ENCODE measurements at places on chromosomes 2 and 18. TPM values are rescaled to one million over a fixed set of nuclear protein-coding genes. Genes with fewer than 3 reads are reported as not detected.

DNA sequence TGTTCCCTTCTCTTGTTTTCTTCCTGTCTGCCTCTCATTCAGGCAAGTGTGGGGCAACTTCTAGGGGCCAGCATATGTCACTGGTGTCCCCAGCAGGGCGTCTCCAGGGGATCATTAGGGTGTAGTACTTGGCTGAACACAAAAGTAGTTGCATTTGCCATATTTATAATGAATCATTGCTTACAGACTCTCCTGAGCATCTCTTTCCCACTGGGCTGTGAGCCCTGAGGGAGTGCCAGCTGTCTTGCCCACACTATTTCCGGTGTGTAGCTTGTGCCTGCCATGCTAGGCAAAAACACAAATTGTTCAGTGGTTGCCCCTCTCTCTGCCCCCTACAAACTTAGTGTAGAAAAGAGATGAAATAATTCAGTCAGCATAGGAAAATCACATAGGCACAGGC is 40.8 kb upstream of the SCLY start:
- peak; percentile 71 for DNase-seq

DNA sequence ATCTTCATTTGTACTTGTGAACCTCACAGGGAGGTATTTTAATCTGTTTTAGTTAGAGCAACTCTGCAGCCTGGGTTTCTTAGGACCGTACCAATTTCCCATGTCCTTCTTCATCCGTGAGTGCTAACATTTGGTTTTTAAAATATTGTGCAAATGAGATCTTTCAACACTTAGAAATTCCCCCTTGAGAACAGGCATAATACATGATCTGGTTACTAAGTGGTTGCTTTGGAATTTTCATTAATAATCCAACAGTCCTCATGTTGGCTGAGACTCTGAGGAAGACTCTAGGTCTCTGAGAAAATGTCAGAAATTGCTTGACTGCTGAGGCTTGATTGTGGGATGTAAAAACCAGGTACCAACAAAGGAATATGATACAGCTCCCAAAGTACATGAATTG is 125.6 kb upstream of the CDCA7 start:
- DNase-seq: no peak

DNA sequence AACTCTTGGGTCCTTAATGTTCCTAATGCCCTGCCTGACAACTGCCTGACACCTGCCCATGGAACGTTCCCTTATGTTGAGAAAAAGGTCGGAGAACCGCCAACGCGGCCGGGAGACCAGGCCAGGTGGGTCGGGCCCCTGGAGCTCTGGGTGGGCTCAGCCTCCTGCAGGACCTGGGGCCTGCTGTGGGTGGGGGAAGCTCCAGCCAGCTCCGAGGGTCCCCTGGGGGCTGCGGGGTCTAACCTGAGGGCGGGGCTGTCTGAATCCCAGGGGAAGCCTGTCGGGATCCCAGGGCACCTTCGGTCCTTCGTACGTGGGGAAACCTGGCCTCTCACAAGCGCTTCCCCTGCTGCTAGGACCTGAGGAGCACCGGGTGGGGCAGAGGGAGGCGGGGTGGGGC is 296.0 kb downstream of the NDUFA10 start:
- no peak for DNase-seq

- DNase-seq: no peak
Observed at GRCh38 chr2:239793836-239794235, 231.3 kb downstream of the NDUFA10 start.

DNA sequence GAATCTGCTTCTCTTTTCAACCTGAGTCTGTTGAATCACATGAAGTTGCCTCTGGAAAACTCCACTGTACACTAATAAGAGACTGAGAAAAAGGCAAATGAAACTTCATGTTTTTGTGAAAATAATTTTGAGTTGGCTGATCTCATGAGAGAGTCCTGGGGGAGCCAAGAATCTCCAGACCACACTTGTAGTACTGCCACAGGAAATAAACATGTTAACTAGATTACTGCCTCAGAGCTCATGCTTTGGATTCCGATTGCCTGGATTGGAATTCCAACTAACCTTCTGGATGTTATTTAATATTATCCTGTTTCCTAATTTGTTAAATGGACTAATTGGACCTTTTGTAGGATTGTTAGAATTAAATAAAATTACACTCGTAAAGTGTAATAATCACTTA is 25.2 kb downstream of the NUP35 start:
- no peak for DNase-seq

- DNase-seq: peak; percentile 5
Observed at GRCh38 chr18:27378431-27379095, 193.5 kb upstream of the CHST9 start.

The NEMP2 gene
- total RNA-seq: 19.8 TPM

The TEX44 gene
- not detected for total RNA-seq

- no peak for DNase-seq
Observed at GRCh38 chr2:207643892-207644291, 18.7 kb upstream of the METTL21A start.

DNA sequence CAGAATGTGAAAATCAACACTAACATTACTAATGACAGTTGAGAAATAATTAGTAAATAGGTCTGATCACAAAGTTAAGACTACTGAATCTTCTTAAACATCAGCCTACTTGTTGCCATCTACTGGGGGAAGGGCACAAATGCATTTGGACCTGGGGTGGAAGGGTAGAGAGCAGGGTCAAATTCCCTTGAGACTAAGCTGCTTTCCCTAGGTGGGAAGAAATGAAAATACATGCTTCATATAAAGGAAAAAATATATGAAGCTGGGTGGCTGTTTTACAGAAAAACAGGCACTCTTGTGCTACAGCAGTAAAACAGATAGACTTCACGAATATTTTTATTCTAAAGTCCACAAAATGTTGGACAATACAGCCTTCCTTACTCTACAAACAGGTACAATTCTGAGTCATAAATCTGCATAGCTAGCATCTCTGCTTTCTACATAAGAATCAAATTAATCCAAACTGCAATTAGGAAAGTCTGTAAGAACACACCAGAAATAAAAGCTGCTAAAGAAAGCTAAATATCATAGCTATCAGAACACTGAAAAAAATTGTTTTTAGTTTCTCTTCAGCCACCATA is 10.9 kb downstream of the TRIP12 start:
- no peak for DNase-seq

GRCh38 chr2:238107525-238108422 is 7.6 kb downstream of the ESPNL start:
- no peak for DNase-seq

The STON1 gene
- 2.5 TPM for total RNA-seq
